ENCODE measurements at places on chromosomes 3 and 15. TPM values are rescaled to one million over a fixed set of nuclear protein-coding genes. Genes with fewer than 3 reads are reported as not detected.

Gene RBPMS2
- total RNA-seq: not detected

Gene NAA50
- 91.0 TPM for total RNA-seq

Gene SPG11
- total RNA-seq: 110 TPM

Gene ZCWPW2
- total RNA-seq: 0.25 TPM

Gene BNC1
- total RNA-seq: not detected

Gene PLOD2
- 0.42 TPM for total RNA-seq

Gene KBTBD13
- not detected for total RNA-seq

Gene CNOT10
- total RNA-seq: 62.9 TPM

Gene CALML4
- 10.3 TPM for total RNA-seq

Gene COX5A
- 222 TPM for total RNA-seq

Gene EPB42
- not detected for total RNA-seq

Gene THRB
- not detected for total RNA-seq

Gene TMCO5A
- not detected for total RNA-seq

GRCh38 chr15:42090370-42090769 is 4.0 kb downstream of the PLA2G4D start:
- H3K4me1 ChIP-seq: peaks cover 3% of the 10 kb centered on the region
- no peak overlapping the region for H3K4me3 ChIP-seq
- H3K36me3 ChIP-seq: no peaks in the 10 kb centered on the region
- DNase-seq: no peak

- no peak overlapping the region for H3K27ac ChIP-seq
- H3K4me1 ChIP-seq: peaks cover 14% of the 10 kb centered on the region
- DNase-seq: no peak
- H3K36me3 ChIP-seq: peaks cover 3% of the 10 kb centered on the region
- H3K4me3 ChIP-seq: no peak overlapping the region
These were observed 2.3 kb upstream of the DNAH1 start for GRCh38 chr3:52313774-52314188.

DNA sequence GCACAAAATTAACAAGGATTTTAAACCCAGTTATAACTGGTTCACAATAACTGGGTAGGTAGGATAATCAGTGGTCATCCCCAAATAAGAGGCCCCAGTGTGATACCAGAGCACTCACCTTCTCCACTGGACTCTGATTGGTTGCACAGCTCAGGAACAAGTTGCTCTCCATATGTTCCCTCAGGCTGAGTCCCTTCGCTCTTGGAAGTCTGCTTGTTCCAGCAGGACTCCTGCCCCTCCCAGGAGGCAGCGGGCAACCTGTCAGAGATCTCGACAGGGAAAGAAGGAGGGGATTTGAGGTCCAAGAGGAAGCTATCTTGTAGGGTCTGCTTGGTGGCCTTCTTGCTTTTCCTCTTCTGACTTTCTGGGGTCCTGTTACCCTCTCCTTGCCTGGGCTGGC is 51.6 kb upstream of the HEG1 start:
- peaks cover 10% of the 10 kb centered on the region for H3K36me3 ChIP-seq
- no peak overlapping the region for H3K4me3 ChIP-seq
- H3K4me1 ChIP-seq: peaks cover 29% of the 10 kb centered on the region

DNA sequence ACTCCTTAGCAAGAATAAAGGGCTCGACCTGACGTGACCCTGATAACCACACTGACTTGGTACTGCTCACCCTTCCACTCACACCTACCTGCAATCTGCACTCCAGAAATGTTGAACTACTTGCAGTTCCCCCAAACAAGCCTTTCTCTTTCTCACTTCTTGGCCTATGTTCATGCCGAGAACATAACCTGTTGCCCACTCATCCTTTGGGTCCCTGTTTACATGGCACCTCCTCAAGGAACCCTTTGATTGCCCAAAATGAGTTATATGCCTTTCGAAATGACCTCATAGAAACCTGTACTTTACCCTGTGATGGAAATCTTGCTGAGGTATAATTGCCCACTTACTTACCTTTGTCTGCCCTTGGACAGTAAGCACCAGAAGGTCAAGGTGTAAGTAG is 96.2 kb downstream of the TMCO5A start:
- H3K27me3 ChIP-seq: no peaks in the 10 kb centered on the region
- no peak overlapping the region for H3K27ac ChIP-seq
- no peaks in the 10 kb centered on the region for H3K36me3 ChIP-seq

GRCh38 chr3:5787861-5788488 is 600.5 kb downstream of the EDEM1 start:
- DNase-seq: no peak
- no peaks in the 10 kb centered on the region for H3K36me3 ChIP-seq
- no peak overlapping the region for H3K27ac ChIP-seq
- H3K4me3 ChIP-seq: no peak overlapping the region
- H3K27me3 ChIP-seq: no peaks in the 10 kb centered on the region
- H3K4me1 ChIP-seq: no peaks in the 10 kb centered on the region

DNA sequence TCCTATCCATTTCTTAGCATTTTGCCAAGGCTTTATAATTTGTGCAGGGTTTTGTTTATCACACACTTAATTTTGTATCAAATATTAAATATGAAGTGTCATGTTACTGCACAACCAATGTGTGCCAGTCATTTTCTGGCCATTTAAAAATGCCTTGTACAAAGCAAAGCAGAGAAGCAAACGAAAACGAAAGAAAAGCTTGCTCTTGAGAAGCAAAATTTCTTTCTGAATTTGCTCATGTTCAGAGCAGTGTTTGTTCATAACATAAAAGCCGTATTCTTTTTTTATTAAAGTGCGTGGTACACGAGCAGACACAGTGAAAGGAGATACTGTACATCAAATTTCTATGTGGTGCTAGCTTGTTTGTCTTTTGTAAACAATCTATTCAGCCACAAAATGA is 792.6 kb downstream of the NAALADL2 start:
- no peaks in the 10 kb centered on the region for H3K36me3 ChIP-seq
- H3K4me3 ChIP-seq: no peak overlapping the region
- no peak overlapping the region for H3K27ac ChIP-seq

GRCh38 chr3:50607271-50608091 is 4.1 kb downstream of the CISH start:
- H3K4me3 ChIP-seq: peak overlapping the region; percentile 97
- peak overlapping the region; percentile 100 for H3K27ac ChIP-seq
- H3K4me1 ChIP-seq: peaks cover 42% of the 10 kb centered on the region
- H3K36me3 ChIP-seq: peaks cover 92% of the 10 kb centered on the region
- no peaks in the 10 kb centered on the region for H3K27me3 ChIP-seq

DNA sequence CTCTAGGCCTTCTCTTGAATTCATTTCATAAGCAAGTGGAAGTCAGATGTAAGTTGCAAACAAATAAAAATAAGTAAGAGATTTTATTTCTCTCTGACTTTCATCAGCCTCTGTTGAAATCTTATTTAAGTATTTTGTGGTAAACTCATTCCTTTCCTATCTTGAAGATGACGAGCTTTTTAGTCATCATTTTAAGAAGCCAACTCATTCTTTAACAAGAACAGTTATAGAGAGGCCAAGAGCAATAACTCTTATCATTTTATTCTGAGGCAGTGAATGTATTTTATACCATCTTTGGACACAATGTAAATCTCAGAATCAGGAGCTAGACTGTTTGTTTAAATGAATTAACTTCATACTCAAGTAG is 147.5 kb upstream of the MBNL1 start:
- peaks cover 2% of the 10 kb centered on the region for H3K4me1 ChIP-seq
- no peak for DNase-seq
- no peak overlapping the region for H3K27ac ChIP-seq
- peaks cover under 1% of the 10 kb centered on the region for H3K27me3 ChIP-seq

- H3K4me3 ChIP-seq: no peak overlapping the region
- H3K36me3 ChIP-seq: no peaks in the 10 kb centered on the region
- H3K27me3 ChIP-seq: no peaks in the 10 kb centered on the region
- no peak overlapping the region for H3K27ac ChIP-seq
- no peak for DNase-seq
These were observed 28.8 kb downstream of the UMPS start for GRCh38 chr3:124758851-124759635.

DNA sequence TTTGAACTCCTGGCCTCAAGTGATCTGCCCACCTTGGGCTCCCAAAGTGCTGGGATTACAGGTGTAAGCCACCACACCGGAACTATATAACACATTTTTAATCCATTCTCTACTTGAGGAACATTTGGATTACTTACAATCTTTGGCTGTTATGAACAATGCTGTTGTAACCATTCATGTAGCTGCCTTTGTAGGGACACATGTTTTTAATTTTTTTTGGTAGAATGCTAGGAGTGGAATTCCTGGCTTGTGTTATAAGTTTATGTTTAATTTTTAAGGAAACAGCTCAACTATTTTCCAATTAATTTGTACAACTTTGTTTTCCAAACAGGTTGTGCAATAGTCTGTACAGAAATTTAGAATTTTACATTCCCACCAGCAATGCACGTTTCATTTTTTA is 51.7 kb downstream of the GPR149 start:
- H3K4me1 ChIP-seq: no peaks in the 10 kb centered on the region
- H3K36me3 ChIP-seq: no peaks in the 10 kb centered on the region
- no peak for DNase-seq

DNA sequence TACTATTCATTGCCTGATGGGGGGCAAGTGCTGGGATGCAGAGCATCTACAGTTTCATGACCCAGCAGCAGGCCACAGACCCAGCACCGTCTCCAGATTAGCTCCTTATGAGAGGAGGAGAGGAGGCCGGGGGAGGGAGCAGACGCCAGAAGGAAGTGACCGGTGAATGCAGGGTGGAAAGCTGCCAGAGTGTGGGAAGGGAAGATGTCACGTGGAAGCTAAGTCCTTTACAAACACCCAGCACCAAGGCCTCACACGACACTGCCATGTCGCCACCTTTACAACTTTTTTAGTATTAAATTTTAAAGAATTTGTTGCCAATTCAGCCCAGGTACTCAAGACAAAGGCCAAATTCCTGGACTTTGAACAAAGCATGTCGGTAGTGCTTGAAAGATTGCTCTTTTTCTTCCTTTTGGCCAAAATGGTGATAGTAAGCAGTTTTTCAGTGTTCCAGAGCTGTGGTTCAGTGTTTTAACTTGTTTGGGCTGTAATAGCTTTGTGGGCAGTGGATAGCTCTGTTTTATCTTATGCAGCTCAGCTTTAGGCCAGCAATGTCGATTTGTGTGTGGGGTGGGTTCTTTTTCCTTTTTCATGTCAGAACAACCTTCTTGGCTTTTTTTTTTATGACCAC is 58.2 kb downstream of the ZBTB38 start:
- peaks cover 8% of the 10 kb centered on the region for H3K4me1 ChIP-seq
- H3K4me3 ChIP-seq: no peak overlapping the region
- peaks cover 4% of the 10 kb centered on the region for H3K36me3 ChIP-seq
- no peak overlapping the region for H3K27ac ChIP-seq

GRCh38 chr3:123312331-123313265 is 110.9 kb downstream of the SEC22A start:
- peaks cover 9% of the 10 kb centered on the region for H3K27me3 ChIP-seq
- H3K36me3 ChIP-seq: no peaks in the 10 kb centered on the region
- no peak overlapping the region for H3K27ac ChIP-seq
- no peak overlapping the region for H3K4me3 ChIP-seq

- H3K27me3 ChIP-seq: no peaks in the 10 kb centered on the region
- peak overlapping the region; percentile 37 for H3K4me3 ChIP-seq
- H3K36me3 ChIP-seq: peaks cover 25% of the 10 kb centered on the region
- DNase-seq: no peak
These were observed 13.9 kb downstream of the CEP152 start for GRCh38 chr15:48796930-48797329.

DNA sequence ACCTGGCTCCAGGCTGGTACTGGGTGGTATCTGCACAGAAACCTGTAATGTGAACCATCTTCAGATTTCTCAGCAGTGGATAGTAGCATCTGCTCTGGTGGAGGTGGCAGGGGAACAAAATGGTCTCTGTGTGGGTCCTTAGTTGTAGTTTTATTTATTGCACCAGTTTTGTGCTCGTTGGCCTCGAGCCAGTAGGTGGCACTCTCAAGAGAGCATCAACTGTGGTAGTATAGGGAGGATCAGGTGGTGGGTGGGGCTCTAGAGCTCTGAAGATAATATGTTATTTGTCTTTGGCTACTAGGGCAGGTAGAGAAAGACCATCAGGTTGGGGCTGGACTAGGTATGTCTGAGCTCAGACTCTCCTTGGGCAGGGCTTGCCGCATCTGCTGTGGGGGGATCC is 254.0 kb upstream of the GPR149 start:
- H3K27me3 ChIP-seq: no peaks in the 10 kb centered on the region
- no peaks in the 10 kb centered on the region for H3K4me1 ChIP-seq
- no peak for DNase-seq
- H3K4me3 ChIP-seq: no peak overlapping the region
- no peaks in the 10 kb centered on the region for H3K36me3 ChIP-seq

DNA sequence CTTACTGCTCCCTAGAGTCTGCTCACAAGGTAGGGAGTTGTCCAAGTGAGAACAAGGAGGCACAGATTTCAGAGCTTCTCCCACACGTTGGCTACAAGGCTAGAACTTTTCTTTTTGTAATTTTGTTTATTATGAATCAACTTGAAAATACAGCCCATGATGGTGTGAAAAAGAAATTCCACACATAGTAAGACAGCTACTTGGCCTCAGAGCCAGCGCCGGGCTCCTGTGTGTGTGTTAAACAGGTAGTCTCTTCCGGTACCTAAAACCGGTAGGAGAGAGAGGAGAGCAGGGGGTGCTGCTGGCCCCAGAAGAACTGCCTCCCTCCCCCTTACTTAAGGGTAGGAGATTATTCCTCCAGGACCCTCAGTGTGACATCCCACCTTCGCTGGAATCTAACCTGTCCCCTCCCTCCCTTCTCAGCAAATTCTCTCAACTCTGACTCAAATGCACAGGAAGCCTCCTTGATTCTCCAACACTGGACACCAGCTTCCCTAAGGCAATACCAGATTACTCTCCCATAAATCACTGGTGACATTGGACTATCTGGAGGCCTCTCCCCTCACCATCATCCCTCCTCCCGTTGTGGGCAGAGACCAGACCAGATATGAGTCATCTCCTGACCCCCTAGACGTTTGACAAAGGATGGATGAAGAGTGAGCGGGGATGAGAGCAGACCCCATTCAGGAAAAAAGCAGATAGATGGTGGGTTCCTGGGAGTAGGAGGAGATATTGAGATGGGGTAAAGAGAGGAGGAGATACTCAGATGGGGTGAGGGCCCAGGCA is 4.5 kb upstream of the IP6K1 start:
- DNase-seq: peak; percentile 23
- no peak overlapping the region for H3K27ac ChIP-seq
- peaks cover 4% of the 10 kb centered on the region for H3K27me3 ChIP-seq
- H3K36me3 ChIP-seq: no peaks in the 10 kb centered on the region
- peaks cover 12% of the 10 kb centered on the region for H3K4me1 ChIP-seq
- H3K4me3 ChIP-seq: no peak overlapping the region

GRCh38 chr3:139533781-139534454 is 5.6 kb downstream of the RBP1 start:
- no peak overlapping the region for H3K27ac ChIP-seq
- H3K4me3 ChIP-seq: no peak overlapping the region
- no peaks in the 10 kb centered on the region for H3K36me3 ChIP-seq

DNA sequence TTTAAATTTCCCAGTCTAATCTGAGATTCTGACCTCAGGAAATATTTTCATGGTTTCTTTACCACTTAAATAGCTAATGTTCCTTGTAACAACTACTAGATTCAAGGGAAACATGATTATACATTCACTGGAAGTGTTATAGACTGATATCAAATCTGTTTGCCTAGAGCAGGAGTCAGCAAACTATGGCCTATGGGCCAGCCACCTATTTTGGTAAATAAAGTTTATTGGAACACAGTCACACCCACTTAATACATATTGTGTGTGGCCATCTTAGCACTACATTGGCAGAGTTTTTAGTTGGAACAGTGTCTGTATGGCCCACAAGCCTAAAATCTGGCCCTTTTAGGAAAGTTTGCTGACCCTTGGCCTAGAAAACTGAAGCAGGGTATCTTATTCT is 50.1 kb downstream of the GLCE start:
- H3K27ac ChIP-seq: no peak overlapping the region
- DNase-seq: no peak
- H3K27me3 ChIP-seq: peaks cover 9% of the 10 kb centered on the region
- H3K36me3 ChIP-seq: no peaks in the 10 kb centered on the region
- H3K4me1 ChIP-seq: peaks cover 9% of the 10 kb centered on the region
- H3K4me3 ChIP-seq: no peak overlapping the region

- DNase-seq: no peak
- peaks cover 34% of the 10 kb centered on the region for H3K4me1 ChIP-seq
- H3K27ac ChIP-seq: peak overlapping the region; percentile 80
- H3K27me3 ChIP-seq: peaks cover 2% of the 10 kb centered on the region
- H3K4me3 ChIP-seq: peak overlapping the region; percentile 99
These were observed 490 bp upstream of the ALAS1 start for GRCh38 chr3:52197499-52197841.
